ENCODE measurements at places on chromosomes 2 and 18.

- no peak for DNase-seq
Observed at GRCh38 chr18:36107477-36107876, 21.7 kb downstream of the SLC39A6 start.

GRCh38 chr2:240388471-240389301 lies 46.8 kb upstream of the GPC1 start:
- no peak for DNase-seq

GRCh38 chr2:15048000-15048399 lies 415.5 kb downstream of the LRATD1 start:
- DNase-seq, result no peak

DNA sequence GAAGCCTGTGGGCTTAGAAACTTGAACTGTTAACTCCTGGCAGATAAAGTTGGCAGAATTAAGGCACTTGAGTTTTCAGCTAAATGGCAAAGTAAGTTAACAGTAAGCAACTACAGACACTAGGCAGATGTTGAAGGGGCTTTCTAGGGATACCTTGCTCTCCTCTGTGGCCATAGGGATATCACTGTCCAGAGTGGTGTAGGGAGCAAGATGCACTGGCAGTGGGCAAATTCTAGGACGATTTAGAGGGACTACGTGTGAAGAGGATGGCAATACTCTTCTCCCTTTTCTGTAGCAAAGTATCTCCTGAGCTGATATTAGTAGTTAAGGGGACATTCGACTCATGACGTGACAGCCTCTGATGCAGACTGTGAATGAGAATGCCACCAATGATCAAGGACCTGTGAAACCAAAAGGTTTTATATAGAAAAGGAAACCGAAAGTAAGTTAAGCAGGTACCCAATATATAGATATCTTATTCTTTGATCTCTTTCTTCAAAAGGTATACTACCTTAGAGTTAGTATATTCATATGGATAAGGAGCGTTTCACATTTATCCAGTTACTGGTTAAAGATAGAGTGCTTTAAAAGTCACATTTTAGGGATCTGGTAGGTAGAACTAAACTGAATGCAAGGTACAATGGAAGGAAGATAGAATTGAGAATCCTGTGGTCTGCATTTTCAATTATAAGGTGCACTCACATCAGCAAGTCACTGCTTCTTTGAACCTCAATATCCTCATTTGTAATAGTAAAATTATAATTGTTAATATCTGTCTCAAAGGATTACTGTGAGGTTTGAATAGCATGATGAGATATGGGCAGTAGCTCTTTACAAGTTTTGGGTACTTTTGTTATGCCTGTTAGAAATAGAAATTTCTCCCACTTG lies 106.4 kb downstream of the KCNH7 start:
- DNase-seq, result no peak

- DNase-seq, result no peak
Observed at GRCh38 chr2:84481702-84482101, 22.6 kb upstream of the SUCLG1 start.

- no peak for DNase-seq
Observed at GRCh38 chr2:229372207-229372606, 101.1 kb upstream of the PID1 start.

DNA sequence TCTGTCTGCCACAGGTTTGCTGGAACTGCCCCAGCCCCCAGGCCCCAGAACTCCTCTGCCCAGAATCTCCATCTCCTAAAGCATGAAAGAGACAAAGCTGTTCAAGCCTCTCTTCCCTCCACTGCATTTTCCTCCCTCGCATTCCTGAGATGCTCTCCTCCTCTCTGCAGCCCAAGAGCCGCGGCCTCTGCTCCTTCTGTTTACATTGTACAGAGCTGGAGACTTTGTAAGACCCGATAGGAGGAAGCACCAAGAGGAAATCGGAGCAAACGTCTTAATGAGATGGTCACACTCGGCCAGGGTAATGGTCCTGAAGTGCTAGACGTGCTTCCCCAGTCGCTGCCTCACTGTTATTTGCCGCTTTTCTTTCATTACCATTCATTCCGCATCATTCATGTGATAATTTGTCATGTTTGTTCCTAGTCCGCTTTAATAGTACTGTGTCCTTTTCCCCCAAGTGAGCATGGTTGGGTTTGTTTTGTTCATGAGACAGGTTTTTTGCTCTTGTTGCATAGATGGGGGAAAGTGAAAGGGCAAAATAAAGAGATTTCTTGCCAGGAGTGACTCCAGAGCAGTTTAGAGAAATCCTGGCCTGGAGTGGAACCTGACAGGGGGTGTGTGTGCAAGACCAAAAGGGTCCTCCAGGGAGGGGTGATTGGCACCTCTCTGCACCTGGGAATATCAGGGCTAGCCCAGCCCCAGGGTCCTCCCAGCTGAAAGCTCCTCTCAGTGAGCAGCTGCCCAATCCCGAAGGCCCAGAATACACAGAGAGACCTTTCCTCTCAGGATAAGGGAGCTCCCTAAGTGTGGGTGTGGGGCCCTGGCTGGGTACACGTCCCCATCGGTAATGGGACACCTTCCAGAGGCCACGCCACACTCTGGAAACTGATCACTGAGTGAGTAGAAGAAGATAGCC lies 44.9 kb upstream of the ID2 start:
- DNase-seq, result no peak

GRCh38 chr2:38808677-38809076 lies 30.7 kb downstream of the GEMIN6 start:
- no peak for DNase-seq

DNA sequence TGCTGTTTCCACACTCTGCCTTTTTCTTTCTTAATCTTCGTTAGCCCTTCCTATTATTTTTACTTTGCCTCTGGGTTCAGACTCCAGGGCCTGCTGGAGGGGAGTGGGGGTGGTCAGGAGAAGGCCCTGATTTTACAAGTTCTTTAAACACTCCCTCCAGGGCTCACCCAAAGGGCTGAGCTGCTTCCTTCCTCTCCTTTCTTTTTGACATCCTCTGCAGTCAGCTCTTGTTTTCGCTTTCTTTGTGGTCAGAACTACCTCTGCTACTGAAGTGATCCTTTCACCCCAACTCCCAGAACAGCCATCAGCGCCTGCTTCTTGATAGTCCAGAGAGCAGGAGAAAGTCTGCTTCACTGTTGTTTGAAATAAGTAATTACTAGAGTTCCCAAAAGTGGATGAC lies 925.7 kb downstream of the EPHA4 start:
- no peak for DNase-seq
